ENCODE measurements at places on chromosomes 6 and 20.

- no peak for DNase-seq
These were observed 936 bp upstream of the TMX4 start for GRCh38 chr20:8020314-8021079.

DNA sequence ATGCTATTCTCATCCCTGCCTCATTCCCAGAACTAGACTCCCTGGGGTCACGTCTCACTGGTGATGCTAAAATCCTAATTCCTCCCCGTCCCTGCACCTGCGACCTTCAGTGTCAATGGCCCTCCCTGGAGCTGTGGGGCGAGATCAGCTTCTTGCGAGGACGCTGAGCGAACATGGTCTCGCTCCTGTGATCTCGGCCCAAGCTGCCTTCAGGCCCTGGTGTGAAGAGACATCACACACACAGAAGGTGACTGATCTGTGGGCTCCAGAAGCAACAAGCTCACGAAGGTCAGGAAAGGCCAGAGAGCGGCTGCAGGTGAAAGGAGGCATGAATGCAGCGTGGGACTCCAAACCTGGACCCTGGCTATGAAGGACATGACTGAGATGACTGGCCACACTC, 139.5 kb upstream of the CST7 start:
- no peak for DNase-seq

DNA sequence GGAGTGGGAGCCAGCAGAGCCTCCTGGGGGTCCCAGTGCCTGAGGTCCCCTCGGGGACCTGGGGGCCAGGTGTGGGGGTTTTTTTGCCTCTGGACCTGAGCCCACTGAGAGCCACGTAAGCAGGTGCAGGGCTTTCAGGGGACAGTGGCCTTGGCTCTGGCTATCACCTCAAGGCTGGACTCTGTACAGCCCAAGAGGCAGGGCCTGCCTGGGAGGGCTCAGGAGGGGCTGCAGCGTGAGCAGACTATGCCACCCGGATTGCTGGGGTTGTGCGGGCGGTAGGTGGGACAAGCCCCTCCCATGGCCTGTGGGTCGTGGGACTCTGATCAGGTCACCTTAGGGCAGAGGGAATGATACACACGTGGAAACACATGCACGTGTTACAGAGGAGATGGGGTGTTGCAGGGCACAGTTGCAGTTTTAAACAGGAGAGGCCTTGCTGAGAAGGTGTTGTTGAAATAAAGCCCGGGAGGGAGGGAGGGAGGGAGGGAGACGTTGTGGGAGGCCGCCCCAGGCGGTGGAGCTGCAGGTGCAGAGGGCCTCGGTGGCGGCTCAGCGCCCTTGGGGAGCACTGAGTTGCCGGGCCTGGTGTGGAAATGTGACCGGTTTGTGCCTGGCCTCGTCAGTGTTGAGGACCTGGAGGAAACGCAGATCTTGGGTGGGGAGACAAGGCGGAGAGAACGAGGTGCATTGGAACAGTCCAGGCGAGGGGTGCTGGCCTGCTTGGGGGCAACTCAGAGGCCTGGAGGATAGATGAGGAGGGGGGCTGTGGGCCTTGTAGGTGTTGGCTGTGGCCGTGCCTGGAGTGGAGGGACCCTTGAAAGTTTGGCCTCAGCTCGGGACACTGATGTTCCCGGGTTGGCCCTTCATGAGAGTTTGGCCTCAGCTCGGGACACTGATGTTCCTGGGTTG, 2.3 kb downstream of the TCEA2 start:
- no peak for DNase-seq

DNA sequence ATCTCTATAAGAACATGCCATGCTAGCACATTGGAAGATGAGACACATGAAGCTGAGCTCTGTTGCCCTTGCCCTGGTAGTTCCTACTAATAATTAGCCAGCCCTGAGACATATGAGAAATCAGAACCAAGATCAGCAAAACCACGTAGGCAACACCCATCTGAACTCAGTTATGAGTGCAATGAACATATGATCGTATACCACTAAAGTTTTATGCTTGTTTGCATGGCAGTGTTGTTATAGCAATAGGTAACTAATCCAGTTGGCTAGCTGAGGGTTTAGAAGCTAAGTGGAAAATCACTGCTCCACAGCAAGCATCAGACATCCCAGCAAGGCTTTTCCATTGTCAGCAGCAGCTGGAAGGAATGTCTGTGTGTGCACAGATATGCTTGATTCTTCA, 180.7 kb downstream of the BTBD3 start:
- no peak for DNase-seq

GRCh38 chr20:43681468-43681942, 14.6 kb downstream of the MYBL2 start:
- DNase-seq, result no peak

- DNase-seq, result no peak
These were observed 17.1 kb upstream of the MMP9 start for GRCh38 chr20:45991616-45992015.

- DNase-seq, result no peak
These were observed 33.5 kb downstream of the CFAP61 start for GRCh38 chr20:20085812-20086211.

DNA sequence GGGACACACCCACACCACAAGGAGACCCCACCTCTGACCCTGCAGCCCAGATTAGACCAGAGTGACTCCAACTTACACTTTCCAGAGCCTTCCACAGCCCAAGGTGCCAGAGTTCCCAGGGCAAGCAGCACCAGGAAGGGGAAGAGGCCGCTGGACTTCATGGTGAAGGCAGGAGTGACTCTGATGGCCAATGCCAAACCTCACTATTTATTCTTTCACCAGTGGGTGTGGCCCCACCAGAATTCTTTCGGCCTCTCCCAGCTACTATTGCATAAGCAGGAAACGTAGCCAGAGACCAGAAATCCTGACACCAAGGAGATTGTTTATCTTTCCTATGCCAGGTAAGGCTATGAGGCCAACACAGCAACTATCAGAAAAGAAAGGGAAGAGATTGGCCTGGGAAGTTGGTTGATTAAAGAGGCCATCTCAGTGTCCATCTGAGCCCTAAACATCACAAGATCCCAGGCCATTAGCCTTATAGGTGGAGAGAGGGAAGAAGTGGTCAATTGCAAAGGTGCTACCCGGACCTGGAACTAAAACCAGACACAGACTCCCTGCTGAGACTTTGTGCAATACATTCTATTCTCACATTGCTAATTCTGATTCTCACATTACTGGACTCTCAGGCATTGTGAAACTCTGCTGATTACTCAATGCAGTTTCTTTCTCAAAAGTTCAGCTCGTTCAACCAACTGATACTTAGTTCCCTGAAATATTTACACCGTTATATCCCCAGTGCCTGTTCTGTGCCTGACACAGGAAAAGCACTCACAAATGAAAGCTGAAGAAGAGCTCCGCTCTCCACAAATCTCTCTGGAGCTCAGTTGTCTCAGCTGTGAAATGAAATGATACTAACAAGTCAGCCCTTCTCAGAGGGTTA, at the start of gene SLPI:
Gene SLPI (minus strand): TSS at position 182 of the 880 bp plus-strand sequence. CDS start 21 bp downstream, at position 161.
- no peak for DNase-seq

DNA sequence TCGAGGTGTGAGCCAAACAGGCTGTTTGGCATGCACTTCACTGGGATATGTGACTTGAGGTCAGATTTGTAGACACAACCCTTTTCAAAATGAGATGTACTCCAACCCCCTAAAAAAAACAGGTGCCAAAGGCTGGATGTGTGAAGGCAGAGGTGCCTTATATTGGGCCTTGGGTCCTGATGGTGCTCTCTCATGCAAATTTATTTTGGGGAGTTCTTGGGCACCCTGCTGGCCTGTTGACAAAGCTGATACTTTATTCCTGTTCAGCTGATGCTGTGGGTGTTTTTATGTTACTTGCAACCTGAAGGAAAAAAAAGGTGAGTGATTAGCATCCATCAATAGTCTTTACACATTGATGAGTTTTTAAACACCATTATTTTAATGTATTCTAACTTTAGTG, 121.5 kb downstream of the DNAH8 start:
- no peak for DNase-seq

DNA sequence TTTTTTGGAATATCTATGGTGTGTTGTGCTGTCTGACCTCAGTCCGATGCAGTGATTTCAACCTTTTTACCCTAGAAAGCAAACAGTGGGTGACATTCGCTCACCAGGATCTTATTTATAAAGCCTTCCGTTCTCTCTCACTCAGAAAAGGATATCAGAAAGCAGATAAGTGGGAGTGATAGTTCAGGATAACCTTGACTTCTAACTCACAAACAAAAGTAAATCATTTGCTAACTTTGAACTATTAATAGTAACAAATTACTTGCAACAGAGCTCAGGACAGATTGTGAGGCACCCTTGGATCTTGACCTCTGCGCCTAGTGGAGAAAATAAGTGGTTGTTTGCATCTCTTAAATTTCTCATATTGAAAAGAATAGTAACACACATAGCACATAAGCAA, 637.1 kb upstream of the CITED2 start:
- DNase-seq, result no peak

- DNase-seq, result no peak
These were observed at the start of gene PTK7 for GRCh38 chr6:43075670-43076463. TSS of gene PTK7 (plus strand) at chr6:43076314. CDS start at chr6:43076489, 175 bp downstream.

DNA sequence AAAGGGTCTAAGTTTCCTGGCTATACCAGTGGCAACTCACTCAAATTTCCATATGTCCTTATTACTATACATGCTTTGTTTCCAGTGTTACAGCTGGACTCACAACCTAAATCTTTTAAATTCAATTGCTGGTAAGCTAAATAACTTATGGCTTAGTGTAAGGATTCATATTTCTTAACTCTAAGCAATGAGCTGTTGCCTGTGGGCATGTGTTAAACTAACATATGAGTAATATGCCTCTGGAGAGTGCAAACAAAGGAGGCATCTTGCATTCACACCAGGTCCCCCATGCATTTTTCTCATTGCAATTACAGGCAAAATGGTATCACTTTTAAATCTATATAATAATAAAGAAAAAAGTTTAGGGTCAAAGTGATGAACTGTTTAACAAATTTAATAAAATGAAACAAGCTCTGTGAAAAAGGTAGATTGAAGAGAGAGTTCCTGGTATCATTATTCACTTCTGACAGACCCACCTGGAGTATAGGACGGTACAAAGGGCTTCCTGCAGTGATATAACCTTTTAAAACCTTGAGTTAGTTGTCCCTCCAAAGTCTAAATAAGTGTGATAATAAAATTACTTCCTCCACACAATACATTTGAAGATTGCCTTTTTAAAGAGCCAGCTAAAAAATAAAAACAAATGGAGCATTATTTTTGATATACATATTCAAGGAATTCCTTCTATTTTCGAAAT, 57.6 kb upstream of the HMGCLL1 start:
- DNase-seq, result no peak

DNA sequence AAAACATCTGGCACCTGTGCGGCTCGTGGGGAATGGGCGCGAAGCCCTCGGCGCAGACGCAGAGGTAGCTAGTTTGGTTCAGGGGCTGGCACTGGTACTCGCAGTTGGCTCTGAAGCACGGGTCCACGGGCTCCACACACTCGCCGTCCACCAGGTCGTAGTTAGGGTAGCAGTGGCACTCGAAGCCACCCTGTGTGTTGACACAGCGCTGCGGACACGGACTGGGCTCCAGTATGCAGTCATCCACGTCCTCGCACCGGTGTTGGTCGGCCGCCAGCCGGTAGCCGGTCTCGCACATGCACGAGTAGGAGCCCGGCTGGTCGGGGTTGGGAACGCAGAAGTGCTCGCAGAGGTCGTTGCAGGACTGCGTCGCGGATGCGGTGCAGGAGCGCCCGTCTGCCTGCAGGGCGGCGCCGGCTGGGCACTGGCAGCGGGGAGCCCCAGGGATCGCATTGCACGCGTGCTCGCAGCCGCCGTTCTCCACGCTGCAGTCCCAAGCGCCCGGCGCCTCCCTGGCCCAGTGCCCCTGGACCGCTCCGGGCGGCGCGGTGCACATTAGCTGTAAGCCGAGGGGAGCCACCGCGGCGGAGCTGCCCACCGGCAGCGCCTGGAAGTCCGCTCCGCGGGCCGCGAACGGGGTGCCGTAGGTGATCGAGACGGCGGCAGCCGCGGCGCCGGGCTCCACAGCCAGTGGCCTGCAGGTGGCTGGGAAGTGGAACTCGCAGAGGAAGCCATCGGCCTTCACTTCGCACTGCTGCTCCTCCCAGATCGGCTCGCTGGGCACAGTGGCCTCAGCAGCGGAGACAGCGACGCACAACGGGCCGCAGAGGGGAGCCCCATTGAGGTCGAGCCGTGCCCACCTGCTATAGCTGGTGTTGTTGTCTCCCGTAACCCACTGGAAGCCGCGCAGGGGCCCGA, 930 bp downstream of the THBD start:
- DNase-seq, result no peak

DNA sequence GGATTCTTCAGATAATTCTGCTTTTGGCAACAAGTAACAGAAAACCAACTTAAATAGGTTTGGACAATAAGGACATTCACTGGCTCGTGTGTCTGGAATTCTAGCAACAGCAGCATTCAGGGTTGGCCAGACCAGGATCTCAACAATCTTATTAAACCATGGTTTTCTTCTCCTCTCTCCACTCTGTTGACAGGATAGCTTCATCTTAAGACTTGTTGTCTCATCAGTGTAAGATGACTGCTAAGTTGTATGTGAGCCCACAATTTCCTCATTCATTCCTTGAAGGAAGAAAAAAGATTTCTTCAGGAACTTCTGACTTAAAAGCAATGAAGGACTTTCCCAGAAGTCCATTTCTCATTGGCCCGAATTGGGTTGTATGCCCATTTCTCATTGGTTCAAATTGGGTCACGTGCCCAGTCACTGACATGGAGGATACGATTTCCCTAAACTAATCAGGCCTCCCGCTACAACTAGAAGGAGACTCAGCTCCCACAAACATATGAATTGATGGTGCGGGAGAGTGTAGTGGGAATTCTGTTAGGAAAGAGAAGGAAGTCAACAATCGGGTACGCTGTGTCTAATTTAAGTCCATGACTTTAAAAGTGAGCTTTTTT, 83.7 kb downstream of the SLC22A3 start:
- DNase-seq, result no peak

GRCh38 chr6:106381881-106382280, 21.4 kb downstream of the CRYBG1 start:
- no peak for DNase-seq

DNA sequence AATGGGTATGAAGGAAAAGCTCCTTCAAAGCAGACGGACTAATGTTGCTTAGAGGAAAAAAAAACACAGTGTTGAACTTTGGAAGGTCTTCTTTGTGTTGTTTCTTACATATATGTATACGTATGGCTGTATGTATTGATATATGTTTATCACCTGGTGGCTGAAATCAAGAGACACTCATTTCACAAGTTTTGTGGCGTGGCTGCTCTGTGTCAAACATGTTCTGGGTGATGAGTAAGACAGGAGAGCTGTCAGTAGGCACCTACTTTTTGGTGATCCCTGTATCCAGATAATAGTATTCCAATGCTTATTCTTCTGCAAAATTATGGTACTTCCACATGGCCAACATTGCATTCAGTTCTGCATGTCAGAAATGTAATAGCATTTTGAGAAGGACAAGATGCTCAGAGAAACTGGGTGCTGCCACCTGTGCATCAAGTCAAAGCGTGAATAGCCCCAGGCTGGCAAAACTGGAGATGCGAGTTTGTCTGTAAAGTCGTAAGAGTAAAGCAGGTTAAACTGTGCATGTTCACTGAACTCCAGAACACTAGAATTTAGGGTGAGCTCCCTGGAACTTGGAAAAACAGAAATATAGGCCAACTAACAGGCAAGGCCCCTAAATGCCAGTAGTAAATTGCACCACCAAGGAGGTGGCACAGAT, 67.9 kb downstream of the ARMC2 start:
- DNase-seq, result no peak

GRCh38 chr6:163483107-163483506, 68.6 kb downstream of the QKI start:
- DNase-seq, result no peak
